ENCODE measurements at places on chromosomes 5 and 9. TPM values are rescaled to one million over a fixed set of nuclear protein-coding genes. Genes with fewer than 3 reads are reported as not detected.

The CKMT2 gene
- not detected for total RNA-seq

The LCP2 gene
- total RNA-seq, result not detected

The FGF1 gene
- total RNA-seq, result 2.0 TPM

The GPR21 gene
- total RNA-seq, result 0.28 TPM

The OR1Q1 gene
- total RNA-seq, result not detected

The FYB1 gene
- total RNA-seq, result 3.6 TPM

The HTR1A gene
- total RNA-seq, result not detected

The JAKMIP2 gene
- total RNA-seq, result 0.14 TPM

The EGFLAM gene
- not detected for total RNA-seq

The CWC27 gene
- total RNA-seq, result 13.1 TPM

The MINAR2 gene
- total RNA-seq, result not detected

The SLF1 gene
- total RNA-seq, result 11.1 TPM

All from airway epithelial cell (primary cell).